ENCODE measurements at places on chromosomes 2 and 18.

- no peak for DNase-seq
These were observed 55.7 kb downstream of the RAB27B start for GRCh38 chr18:54883816-54884604.

DNA sequence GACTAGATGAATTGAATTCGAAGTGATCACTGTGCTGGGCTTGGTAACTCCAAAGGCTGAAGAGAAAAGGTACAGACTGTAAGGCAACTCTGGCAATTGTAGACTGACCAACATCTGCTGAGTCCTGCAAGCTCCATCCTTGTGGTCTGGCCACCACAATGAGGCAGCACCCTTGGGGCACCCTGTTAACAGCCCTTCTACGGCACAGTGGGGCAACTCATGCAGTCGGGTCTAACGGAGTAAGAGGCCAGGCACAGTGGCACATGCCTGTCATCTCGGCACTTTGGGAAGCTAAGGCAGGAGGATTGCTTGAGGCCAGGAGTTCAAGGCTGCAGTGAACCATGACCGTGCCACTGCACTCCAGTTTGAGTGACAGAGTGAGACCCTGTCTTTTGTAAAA is 126.8 kb downstream of the ZAP70 start:
- no peak for DNase-seq

- DNase-seq = no peak
These were observed 14.7 kb upstream of the ITGB6 start for GRCh38 chr2:160214461-160215445.

GRCh38 chr2:151347294-151347693 is 10.1 kb upstream of the TNFAIP6 start:
- DNase-seq = no peak

GRCh38 chr2:164068063-164068462 is 332.3 kb upstream of the FIGN start:
- no peak for DNase-seq

GRCh38 chr2:234412726-234413125 is 84.2 kb downstream of the ARL4C start:
- DNase-seq = no peak

GRCh38 chr2:30998672-30999071 is 139.6 kb downstream of the GALNT14 start:
- no peak for DNase-seq

DNA sequence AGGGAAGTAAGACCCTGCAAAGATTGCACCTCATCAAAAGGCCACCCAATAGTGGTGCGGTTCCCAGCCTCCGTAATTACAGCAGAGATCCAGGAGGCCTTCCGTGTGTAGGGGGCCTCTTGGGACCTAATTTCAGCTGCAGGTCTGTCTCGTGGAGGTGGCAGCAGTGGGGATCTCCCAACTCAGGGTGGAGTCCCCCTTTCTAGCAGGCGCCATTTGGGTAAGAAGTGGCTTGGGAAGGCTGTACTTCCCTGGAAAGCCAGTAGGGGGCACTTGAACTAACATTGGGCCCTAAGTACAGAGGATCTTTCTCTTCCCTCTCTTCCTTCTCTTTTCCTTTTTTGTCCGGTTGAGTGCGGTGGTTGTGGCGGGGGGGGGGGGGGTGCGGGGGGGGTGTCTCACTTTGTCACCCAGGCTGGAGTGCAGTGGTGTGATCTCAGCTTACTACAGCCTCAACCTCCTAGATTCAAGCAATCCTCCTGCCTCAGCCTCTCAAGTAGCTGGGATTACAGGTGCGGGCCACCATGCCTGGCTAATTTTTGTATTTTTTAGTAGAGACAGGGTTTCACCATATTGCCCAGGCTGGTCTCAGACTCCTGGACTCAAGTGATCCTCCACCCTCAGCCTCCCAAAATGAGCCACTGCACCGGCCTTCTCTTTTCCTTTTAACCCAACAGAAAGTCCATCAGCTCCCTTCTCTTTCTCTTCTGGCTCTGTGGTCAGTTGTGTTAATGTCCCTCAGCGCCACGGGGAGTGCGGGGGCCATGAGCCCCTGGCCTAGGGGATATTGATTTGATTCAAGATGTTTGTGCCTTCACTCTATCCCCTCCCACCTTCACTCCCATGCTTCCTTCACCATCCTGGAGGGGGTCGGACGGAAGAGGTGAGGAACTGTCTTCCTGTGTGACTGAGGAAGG is 32.0 kb downstream of the CENPO start:
- DNase-seq = no peak

DNA sequence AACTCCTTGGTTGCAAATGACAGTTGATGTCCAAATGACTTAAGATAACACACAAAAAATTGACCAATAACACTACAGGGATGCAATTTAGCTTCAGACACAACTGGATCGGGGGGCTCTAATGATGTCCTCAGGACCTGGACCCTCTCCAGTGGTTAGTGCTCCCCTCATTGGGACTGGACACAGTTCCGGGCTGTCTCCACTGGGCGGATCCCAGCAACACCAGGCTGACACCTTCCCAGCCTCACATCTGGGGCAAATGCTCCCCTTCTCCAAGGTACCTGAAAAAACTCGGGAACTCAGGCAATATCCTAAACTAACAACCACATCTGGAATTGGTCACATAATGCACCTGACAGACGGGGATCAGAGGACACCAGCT is 48.7 kb downstream of the PSMG2 start:
- no peak for DNase-seq

- no peak for DNase-seq
These were observed 1186.8 kb upstream of the CELF4 start for GRCh38 chr18:38752430-38752829.

DNA sequence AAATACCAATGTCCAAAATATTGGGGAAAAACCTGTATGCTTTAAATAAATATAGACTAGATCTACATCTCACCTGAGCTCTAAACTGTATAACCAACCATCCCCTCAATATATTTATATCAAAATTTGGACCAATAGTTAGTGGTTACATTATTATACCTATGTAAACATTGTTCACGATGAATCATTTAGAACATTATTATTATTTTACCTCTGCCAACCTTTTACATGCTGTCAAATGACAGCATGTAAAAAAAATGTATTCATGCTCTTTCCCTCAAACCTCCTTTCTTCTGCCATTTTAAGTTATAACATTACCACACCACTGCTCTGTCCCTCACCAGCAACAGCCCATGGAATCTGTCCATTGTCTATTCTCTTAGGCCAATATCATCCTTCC is 9.6 kb downstream of the FTCDNL1 start:
- no peak for DNase-seq

GRCh38 chr18:456361-457139 is 44.0 kb downstream of the COLEC12 start:
- no peak for DNase-seq

DNA sequence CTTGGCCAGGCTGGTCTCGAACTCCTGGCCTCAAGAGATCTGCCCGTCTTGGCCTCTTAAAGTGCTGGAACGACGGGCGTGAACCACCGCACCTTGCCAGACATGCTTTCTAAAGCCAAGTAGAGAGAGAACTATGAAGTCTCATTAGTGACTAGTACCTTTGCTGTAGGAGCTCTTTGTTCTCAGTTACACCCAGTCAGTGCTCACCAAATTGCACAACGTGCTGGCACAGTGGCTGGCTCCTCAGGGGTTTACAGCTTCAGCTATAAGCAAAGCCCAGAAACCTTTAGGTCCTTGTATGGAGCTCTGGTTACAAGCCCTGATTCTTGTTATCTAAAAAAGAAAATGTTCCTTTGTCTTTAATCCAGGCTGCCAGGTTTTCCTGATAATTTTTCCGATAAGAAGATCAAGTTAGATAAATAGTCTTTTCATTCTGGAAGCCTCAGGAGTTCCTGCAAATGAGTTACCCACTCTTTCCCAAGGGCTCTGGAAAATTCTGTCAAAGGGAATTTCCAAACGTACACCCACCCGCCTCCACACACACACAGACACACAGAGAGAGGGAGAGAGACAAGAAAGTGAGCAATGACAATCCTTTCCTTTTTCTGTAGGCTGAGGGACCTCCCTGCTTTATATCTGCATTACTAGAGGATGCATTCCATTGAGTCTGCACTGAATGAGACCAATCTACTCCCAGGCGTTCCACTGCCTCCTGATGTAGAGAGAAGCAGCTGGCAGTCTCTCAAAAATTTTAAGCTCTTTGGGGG is 100.2 kb upstream of the CSRNP3 start:
- DNase-seq = no peak

DNA sequence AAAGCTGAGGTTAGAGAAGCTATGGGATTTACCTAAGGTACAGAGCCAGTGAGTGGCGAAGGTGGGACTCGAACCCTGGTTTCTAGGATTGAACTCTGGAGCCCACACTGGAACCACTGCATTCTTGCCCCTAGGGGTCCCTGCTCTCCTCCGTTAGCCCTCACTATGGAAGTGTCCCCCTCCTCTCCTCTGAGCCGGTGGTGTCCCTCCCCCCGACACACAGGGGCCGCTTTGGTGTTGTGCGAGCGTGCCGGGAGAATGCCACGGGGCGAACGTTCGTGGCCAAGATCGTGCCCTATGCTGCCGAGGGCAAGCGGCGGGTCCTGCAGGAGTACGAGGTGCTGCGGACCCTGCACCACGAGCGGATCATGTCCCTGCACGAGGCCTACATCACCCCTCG is 8.5 kb upstream of the GMPPA start:
- no peak for DNase-seq

- DNase-seq = no peak
These were observed 22.8 kb downstream of the ICA1L start for GRCh38 chr2:202848813-202849212.

GRCh38 chr2:128805237-128805636 is 486.6 kb upstream of the HS6ST1 start:
- no peak for DNase-seq

DNA sequence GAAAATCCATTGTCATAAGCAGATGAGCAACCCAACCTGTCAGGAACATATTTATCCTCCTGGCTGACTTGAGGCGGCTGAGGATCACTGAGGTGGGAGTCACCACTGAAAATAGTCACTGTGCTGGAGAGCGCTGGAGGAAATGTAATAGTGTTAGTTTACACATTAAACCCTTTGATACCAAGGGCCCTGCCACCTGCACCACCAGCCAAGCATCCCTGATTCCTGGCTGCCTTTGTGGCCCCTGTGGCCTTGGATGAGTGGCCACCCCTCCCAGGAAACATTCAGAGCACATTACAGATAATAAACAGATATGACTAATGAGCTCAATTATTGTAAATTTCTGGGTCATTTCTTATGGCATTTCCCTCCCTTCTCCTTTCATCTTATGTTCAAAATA is 105.9 kb downstream of the LYPD1 start:
- no peak for DNase-seq

- no peak for DNase-seq
These were observed 155.6 kb upstream of the DNMT3A start for GRCh38 chr2:25497229-25497917.

- DNase-seq = no peak
These were observed 16.5 kb upstream of the TGFA start for GRCh38 chr2:70570041-70570661.

DNA sequence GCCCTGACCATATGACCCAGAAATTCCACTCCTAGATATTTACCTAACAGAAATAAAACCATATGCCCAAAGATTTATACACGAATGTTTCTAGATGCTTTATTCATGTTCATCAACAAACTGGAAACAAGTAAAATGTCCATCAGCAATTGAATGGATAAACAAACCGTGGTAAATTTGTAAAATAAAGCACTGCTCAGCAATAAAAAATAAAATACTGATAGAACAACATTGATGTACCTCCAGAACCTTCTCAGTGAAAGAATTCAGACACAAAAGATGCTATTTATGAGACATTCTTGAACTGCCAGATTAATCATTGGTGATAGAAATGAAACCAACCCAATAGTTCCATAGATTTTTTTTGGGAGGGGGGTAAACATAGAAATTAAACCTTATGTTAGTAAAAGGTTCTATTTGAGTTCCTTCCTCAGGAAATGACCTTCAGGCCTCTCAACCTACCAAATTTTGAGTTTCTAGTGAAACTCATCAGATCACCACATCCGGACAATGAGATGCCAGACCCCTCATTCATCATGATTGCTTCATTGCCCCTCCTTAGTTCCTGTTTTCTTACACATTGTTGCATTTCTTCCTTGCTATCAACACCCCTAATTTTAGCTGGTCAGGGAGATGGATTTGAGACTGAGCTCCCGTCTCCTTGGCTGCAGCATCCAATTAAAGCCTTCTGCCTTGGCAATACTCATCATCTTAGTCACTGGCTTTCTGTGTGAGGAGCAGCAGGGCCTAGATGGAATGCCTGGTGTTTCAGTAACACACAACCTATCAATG is 203.5 kb downstream of the LPIN1 start:
- DNase-seq = no peak

GRCh38 chr2:236876642-236877041 is 209.0 kb upstream of the COPS8 start:
- no peak for DNase-seq

DNA sequence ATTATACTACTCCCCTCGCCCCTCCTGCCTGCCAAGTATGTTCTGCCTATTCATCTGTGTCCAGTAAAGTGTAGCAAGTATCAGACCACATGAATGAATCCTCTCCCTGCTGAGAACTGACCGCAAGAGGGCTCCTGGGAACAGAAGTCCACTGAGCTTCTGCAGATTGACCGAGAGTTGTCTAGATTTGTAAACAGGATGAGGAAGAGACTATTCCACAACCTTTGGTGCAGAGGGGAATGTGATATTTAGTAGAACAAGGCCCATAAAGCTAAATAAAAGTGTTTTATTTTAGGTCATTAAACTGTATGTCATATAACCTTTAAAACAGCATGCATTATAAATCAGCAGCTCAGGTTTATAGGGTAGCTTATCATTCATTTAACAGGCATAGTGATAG is 377.0 kb downstream of the DCC start:
- no peak for DNase-seq

- DNase-seq = no peak
These were observed 46.2 kb downstream of the FAM98A start for GRCh38 chr2:33552758-33553461.

DNA sequence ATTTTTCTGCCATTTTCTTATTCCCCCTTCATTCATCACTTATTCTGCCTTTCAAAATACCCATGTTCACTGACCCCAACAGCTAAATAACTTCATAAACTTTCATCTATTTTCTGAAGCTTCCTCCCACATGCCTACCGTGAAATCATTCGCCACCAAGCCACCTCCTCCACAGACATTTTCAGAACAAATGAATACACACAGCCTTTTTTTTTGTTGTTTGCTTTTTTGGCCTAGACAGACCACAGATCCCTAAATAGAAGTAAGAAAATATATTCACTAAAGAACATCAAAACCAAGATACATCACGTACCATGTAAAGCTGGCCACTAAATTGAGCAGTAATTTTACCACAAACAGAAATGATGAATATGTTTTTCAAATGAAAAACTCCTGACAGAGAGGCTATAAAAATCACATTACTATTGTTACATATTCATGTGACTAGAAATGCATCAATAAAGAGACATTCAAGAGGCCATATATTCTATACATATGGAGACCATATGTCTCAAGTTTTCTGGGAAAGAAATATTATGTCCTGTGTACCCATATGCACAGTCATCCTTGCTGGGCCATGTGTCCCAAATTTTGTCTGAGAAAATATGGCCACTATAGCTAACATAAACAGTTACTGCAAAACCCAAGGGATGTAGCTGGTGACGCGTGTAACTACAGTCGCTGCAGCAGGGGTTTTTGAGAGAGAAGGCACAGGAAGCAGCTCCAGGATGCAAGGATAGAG is 200.3 kb downstream of the FBXO15 start:
- DNase-seq = no peak

GRCh38 chr2:24363301-24363700 is 3.0 kb upstream of the ITSN2 start:
- no peak for DNase-seq

Data from stimulated activated CD8-positive, alpha-beta memory T cell treated with anti-CD3 and anti-CD28 coated beads, Interleukin-15, amount 100 ng/mL, for 24 hours (primary cell).